Sigmoid colon (tissue), 7 donors: ENCODE measurements at places on chromosomes 5 and 9. TPM values are rescaled to one million over a fixed set of nuclear protein-coding genes. Genes with fewer than 3 reads are reported as not detected.

The PCDHGA4 gene
- 5.0 TPM for total RNA-seq

The SEMA4D gene
- 4.6 TPM for total RNA-seq

The TXN gene
- 208 TPM for total RNA-seq

The CARD9 gene
- total RNA-seq = 2.1 TPM

The RANBP17 gene
- total RNA-seq = 11.4 TPM

The C5orf52 gene
- not detected for total RNA-seq

The ADRB2 gene
- 2.0 TPM for total RNA-seq

The PCDHGB5 gene
- 16.6 TPM for total RNA-seq

The PTPRD gene
- 18.3 TPM for total RNA-seq

The CDC37L1 gene
- total RNA-seq = 40.6 TPM

The ALDH1A1 gene
- 331 TPM for total RNA-seq

The DIPK1B gene
- total RNA-seq = 12.2 TPM

The RAB3C gene
- 1.9 TPM for total RNA-seq

The FOXD4 gene
- total RNA-seq = not detected

The TSLP gene
- not detected for total RNA-seq

The C5orf22 gene
- 17.5 TPM for total RNA-seq

The PRELID2 gene
- total RNA-seq = 10.3 TPM

The UGT3A2 gene
- not detected for total RNA-seq

The CDC25C gene
- not detected for total RNA-seq

The FOXI1 gene
- not detected for total RNA-seq

The C5orf15 gene
- total RNA-seq = 38.5 TPM
